ENCODE measurements at places on chromosomes 2 and 18. TPM values are rescaled to one million over a fixed set of nuclear protein-coding genes. Genes with fewer than 3 reads are reported as not detected.

SP140L gene
- total RNA-seq = 19.3 TPM

RND3 gene
- total RNA-seq = not detected

TAF1B gene
- total RNA-seq = 35.3 TPM

ARHGAP25 gene
- total RNA-seq = 37.7 TPM

DNA sequence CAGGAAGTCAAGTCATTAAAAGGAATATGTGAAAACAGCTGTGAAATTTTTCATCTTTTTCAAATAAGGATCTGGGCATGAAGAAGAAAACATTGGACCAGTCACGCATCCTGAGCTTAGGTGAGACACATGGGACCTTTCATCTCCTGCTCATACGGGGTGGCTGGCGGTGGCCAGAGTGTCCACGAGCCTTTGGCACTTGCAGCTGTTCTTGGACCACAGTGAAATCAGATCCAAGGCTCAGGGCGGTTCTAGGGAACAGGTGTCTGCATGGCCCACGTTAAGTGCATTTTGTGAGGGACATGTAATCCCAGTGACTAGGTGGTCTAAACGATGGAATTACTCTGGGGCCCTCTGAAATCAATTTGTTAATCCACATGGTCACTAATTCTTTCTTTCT lies 212.7 kb upstream of the COPS8 start:
- no peak for DNase-seq

- no peak for DNase-seq
These were observed 70.3 kb upstream of the SMAD7 start for GRCh38 chr18:49021076-49021432.

DNA sequence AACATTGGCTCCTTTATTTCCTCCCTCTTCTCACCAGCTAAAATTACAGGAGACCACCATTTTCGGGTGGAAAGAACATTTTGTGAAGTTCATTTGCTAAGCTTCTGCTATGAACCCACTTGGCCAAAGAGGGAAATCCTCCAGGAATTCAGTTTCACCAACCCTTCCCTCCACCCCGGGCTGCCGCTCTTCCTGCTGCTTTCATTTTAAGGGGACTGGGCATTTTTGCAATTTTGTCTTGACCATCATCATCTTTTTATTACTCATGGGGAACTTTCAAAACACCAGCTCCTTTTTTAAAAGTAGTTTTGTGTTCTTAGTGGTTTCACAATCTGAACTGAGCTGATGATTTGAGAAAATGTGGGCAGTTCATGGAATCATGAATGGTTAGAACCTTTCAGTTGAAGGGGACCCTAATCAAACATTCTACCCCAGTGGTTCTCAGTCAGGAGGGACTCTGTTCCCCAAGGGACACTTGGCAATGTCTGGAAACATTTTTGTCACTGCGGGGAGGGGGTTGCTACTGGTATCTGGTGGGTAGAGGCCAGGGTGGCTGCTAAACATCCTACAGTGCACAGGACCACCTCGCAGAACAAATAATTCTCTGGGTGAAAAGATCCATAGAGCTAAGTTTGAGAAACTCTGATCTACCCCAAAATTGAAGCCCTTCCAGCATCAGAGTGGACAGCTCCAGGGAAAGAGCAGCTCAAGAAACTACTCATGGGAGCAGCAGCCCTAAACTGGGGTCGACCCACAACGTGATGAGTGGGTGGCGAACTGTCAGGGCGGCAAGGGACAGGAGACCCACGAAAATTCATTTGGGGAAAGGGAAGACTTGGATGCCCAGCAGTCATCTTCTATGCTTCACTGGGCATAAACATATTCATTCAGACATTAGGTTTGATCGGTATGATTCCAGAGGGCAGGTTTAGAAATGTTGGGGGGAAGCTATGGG lies 92.9 kb downstream of the ACKR3 start:
- no peak for DNase-seq

GRCh38 chr2:61882850-61883249 lies 5.6 kb downstream of the CCT4 start:
- DNase-seq = no peak

GRCh38 chr18:34364699-34365098 lies 140.0 kb upstream of the NOL4 start:
- no peak for DNase-seq

DNA sequence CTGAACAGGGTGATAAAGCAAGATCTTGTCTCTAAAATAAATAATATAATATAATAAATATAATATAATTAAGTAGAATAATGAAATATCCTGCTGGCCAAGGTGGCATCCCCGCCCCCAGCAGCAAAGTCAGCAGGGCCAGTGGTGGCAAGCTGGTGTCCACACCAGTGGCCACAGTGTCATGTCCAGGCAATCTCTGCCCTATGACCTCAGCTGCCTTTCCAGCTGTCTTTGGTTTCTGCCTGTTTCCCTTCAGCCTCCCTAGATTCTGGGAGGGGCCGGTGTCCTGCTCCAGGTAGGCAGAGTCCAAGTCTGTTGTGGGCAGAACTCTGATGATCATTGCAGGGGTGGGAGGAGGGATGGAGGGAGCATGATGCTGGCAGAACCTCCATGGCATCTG lies 16.2 kb upstream of the STEAP3 start:
- DNase-seq = no peak

Data from OCI-LY7 (cell line).